ENCODE measurements at places on chromosomes 6 and 20.

DNA sequence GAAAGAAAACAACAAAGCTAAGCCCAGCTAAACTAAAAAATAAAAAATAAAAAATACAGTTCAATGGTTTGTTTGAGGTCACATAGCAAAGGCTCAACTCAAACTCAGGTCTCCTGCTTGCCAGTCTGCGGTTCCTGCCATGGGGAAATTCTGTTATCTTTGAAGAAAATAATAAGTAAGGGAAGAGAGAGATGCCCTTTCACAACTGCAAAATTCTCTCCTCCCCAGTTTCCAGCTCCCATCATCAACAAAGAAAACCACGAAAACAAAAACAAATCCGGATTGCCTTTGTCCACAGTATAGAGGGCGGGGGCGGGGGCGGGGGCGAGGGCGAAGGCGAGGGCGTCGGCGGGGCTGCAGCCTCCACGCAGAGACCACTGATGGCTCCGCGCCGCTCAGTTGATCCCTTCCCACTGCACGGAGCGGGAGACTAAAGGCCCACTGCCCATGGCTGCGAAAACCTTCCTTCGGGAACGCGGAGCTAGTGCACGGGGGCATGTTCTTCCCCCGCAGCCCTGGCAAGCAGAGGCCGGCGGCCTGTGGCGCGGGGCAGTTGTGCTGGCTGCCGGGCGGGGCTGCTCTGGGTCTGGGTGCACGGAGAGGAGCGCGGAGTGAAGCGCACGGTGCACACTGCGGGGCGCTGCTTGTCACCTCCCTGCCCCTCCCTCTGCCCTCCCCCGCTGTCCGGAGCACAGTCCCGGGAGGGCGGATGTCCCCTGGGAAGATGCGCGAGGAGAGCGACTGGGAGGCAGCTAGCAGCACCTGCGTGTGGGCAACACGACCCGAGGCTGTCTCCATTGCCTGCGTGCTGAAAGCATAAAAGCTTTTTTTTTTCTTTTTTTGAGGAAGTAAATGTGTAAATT is 54.1 kb upstream of the TPD52L1 start:
- DNase-seq = no peak

DNA sequence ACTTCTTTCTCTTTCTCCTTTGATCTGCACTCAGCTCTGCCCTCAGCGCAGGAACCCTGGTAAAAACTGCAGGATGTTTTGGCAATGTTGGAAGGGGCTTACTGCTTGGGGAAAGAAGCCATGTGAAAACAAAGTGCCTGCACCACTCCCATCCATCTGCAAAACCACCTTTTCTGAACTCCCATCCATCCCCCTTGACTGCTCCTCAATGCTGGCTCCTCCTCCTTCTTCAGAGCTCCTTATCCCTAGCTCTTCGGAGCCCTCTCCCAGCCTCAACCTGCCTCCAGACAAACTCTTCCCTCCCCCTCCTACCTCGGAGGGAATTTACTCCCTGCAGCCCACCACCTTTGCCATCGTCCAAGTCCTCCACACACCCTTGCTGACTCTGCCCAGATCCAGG is 4.2 kb upstream of the ZBTB12 start:
- no peak for DNase-seq

GRCh38 chr20:56656632-56657031 is 27.5 kb downstream of the TFAP2C start:
- no peak for DNase-seq

- DNase-seq = no peak
Observed at GRCh38 chr6:101146389-101146788, 247.1 kb upstream of the GRIK2 start.

DNA sequence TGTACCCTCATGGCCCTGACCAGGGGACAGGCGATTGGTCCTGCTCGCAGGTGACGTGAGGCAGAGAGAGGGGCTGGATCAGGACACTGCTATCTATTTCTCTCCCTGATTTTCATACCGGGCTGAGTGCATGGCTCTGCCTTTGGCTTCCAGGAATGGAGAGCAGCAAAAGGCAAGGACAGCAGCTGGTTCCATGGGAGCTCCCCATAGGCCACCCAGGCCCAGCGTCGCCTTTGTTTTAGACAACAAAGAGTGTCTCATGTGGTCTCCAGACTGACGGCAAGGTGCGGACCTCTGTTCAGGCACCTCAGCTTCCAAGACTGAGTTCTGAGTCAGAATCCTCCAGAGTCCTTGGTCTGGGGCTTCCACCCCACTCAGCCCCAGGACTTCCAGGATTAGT is 123.1 kb downstream of the VEGFA start:
- DNase-seq = no peak

DNA sequence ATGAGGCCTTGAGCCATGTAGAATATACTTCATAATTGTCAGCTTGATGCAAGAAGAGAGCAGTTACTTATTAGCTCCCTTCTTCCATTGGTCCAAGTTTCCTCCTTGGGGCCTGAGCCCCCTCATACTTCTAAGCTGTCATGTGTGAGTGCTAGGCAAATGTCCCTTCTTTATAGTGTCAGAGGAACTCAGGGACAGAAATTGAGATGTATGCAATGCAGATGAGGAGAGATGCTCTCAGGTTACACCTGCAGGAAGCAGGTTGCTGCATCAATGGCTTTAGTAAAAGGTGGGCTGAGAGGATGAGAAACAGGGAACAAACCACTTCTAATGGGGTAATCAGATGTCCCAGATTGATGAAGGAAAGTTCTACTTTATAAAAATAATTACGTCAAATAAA is 6.7 kb upstream of the PDSS2 start:
- DNase-seq = no peak

DNA sequence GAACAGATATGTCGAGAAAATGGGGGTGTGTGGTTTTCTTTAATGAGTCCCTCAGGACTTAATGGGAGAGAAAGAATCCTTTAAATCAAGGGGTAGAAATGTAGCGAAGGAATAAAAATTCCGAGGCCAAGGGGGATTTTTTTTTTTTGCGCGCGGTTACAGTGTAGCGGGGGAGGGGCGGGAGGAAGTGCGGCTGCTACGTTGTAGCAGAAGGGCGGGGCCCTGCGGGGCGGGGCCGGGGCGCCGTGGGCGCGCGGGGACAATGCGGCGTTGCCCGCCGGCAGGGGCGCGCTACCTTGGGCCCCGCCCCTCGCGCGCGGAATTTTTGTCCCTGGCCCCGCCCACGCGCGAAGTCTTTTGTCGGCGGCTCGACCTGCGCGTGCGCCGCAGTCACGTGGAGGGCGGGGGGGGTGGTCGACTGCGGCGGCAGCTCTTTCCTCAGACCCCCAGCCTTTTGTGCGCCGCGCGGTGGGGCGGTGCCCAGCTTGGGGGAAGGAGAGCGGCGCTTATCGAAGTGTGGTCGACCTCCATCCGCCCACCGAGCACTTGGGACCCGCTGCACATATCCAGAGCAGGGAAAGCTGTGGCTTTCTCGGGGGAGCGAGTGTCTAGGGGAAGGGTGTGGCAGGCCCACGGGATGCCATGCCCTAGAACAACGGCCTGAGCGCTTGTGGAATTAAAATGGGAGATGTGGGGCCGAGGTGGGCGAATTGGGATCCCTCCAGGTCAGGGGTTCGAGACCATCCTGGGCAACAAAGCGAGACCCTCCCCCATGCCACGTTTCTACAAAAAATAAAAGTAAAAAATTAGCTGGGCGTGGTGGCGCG is 1.3 kb downstream of the TUBB start:
- peak; percentile 97 for DNase-seq

DNA sequence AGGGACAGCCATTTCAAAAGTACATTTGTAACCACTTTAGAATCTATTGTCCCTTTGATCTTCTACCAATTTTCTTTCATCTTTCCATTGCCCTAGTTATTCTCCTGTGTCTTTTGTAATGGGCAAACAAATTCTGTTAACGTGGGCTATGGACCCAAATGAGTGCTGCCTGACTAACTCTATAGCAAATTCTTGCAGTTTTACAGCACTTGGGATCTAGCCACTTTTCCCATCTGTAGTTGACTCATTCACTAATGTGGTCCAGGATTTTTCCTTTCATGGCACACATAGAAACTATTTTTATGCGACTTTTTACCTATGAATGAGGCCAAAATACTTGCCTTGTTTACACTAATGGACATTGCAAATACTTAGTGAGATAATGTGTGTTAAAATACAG is 52.0 kb downstream of the GRIK2 start:
- DNase-seq = no peak

GRCh38 chr6:158854214-158855101 is 35.3 kb upstream of the EZR start:
- peak; percentile 74 for DNase-seq

DNA sequence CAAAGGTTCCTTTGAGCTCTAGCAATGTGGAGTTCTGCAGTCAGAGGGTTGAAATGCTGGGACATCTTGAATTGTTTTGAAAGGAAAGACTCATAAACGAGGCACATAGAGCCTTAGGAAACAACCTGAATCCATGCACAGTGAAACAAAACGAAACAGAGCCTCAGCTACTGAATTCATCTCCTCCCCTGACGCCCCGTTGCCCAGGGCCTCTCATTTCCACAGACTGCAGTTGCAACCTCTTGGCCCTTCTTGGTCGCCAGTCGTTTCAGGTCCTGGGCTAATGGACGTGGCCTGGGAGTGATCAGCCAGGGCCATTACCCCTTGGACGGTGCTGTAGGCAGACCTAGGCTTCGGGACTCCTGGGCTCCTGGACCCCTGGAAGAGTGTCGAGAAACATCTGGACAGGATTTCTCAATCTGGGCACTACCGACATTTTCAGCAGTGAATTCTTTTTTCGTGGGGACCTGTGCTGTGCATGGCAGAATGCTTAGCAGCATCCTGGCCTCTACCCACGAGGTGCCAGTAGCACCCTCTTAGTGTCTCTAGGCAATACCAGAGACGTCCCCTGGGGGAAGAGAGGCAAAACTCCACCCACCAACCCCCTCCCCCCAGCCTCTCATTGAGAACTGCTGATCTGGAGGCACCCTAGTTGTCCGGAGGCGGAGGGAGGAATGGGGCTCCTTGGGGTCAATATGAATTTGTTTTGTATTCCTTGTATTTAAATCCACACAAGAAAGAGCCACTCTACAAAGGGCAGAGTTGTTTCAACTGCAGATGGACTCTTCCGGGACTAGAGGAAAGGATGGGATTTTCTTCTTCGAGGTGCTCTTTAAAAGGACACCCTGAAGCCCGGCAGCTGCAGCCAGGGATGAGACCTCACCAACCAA is 50.2 kb downstream of the TMEM242 start:
- DNase-seq = peak; percentile 22

Measured in T-helper 1 cell (primary cell).